NCI-H1417 (cell line): ENCODE measurements at places on chromosomes 1 and 21.

GRCh38 chr1:965526-966134 is 652 bp upstream of the PLEKHN1 start:
- DNase-seq = no peak

GRCh38 chr21:41966872-41967621 is 13.2 kb upstream of the C2CD2 start:
- DNase-seq = no peak

GRCh38 chr1:209544098-209544497 is 39.4 kb upstream of the CAMK1G start:
- no peak for DNase-seq

- DNase-seq = no peak
Measured at GRCh38 chr1:153697191-153698019, 18.9 kb downstream of the NPR1 start.

GRCh38 chr21:33690874-33691273 is 48.6 kb downstream of the ITSN1 start:
- no peak for DNase-seq

- DNase-seq = no peak
Measured at GRCh38 chr1:160740133-160740688, 1.2 kb downstream of the SLAMF7 start.

DNA sequence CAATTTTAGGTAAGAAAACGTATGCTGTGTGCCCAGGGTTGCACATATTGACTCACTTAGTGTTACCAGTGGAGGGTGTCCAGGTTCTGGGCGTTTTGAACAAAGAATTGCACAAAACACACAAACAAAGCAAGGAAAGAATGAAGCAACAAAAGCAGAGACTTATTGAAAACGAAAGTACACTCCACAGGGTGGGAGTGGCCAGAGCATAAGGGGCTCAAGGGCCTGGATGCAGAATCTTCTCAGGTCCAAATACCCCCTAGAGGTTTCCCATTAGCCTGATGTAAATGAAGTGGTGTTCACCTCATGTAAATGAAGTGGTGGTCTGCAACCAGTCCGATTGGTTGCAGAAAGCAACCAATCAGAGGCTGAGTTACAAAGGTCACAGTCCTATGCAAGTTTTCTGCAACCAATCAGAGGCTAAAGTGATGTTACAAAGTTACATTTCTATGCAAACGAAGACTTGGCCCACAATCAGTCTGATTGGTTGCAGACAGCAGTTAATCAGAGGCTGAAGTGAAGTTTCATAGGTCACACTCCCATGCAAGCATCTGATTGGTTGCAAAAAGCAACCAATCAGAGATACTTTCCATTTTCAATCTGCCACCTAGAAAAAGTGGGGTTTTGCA is 228.3 kb downstream of the ST6GALNAC3 start:
- DNase-seq = no peak

- DNase-seq = no peak
Measured at GRCh38 chr1:26350701-26351589, 3.0 kb downstream of the CRYBG2 start.

DNA sequence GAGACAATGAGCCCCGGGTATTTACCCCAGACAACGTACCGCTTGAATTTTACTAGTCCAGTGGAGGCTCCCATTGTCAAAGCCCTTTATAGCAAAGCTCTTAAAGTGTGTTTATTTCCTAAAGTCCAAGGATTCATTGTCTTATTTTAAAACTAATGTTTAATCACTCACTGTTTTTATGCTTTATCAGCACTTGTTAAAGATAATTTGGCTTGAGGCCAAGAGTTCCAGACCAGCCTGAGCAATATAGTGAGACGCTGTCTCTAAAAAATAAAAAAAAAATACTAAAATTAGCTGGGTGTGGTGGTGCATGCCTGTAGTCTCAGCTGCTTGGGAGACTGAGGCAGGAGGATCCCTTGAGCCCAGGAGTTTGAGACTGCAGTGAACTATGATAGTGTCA is 202.8 kb downstream of the RYR2 start:
- no peak for DNase-seq

DNA sequence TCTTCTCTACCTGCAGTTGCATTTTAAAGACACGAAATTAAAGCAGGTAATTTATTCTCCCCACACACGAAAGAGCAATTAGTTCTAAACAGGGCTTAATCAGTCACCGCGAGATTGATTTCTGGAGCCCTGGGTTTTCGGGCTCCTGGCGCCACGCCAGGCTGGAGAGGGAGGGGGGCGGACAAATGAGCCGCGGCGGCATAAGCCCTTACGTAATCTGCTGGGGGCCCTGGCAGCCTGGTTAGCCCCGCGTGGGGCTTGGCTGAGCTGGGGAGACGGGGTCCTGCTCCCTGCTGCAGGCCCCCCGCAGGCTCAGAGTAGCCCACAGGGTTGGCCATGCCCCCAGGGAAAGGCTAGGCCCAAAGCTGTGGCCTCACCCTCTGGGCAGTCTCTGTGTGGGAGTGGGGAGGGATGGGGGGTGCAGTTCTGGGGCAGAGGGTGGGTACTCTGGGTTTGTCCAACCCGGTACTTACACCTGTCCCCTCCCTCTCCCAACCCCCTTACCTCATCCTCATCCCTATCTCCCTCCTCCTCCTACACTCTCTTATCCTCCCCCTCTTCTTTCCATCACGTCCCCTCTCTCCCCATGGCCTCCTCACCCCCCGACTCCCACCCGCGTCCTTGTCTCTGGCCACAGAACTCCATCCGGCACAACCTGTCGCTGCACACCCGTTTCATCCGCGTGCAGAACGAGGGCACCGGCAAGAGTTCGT is 19.9 kb downstream of the FOXO6 start:
- DNase-seq = peak; percentile 97

GRCh38 chr1:107692580-107693345 is 272.2 kb downstream of the VAV3 start:
- DNase-seq = no peak

- peak; percentile 23 for DNase-seq
Measured at GRCh38 chr21:38910390-38911067, 104.8 kb downstream of the ETS2 start.

DNA sequence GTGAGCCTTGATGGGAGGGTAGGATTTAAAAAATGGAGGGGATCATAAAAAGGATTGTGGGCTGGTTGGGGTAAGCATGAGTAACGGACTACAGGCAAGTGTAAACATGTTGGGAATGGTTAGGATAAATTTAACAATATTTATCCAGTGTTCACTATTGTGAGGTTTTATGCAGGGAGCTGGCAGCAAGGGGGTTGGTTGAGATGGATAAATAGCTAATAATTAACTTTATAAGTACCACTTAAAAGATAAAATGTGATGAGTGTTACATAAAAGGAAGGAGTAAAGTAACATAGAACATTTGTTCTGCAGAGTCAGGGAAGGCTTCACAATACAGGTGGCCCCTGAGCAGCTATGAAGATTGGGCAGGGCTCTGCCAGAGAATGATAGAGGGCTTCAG is 109.0 kb downstream of the NGF start:
- peak; percentile 72 for DNase-seq

GRCh38 chr21:31254131-31254530 is 89.9 kb downstream of the TIAM1 start:
- DNase-seq = no peak

- no peak for DNase-seq
Measured at GRCh38 chr1:246283771-246284410, 223.2 kb downstream of the SMYD3 start.

DNA sequence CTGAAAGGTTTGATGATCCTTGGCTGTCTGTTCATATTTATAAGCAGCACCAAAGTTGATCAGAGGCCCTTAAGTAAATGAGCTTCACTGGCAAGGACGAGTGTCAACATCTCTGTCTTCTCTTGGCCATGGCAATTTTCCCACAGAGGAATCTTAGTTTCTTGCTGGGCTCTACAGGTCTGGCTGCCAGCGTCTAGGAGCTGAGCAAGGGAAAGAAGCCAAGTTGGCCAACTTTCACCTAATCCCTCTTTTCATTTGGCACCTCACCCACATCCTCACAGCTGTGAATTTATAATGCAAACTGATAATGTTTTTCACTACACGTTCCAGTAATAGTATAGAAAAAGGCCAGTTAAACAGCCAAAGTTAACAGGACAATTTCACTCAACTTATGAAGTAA is 99.0 kb upstream of the LBR start:
- no peak for DNase-seq

DNA sequence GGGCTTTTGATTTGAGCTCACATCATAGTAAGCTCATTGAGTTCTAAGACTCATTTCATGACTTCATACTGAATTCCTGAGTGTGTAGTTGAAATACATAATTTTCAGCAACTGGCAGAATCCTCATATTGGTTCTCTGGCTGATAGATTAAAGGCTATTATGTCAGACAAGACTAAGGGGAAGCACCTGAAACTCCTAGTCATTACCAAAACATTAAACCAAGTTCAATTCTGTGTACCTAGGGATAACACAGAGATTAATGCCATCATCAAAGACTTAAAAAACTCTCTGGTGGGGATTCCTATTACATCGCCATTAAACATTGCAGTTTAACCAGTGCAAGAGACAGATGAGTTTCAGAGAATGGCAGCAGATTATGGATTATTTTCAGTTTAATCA is 339.1 kb downstream of the PTPRC start:
- DNase-seq = no peak

DNA sequence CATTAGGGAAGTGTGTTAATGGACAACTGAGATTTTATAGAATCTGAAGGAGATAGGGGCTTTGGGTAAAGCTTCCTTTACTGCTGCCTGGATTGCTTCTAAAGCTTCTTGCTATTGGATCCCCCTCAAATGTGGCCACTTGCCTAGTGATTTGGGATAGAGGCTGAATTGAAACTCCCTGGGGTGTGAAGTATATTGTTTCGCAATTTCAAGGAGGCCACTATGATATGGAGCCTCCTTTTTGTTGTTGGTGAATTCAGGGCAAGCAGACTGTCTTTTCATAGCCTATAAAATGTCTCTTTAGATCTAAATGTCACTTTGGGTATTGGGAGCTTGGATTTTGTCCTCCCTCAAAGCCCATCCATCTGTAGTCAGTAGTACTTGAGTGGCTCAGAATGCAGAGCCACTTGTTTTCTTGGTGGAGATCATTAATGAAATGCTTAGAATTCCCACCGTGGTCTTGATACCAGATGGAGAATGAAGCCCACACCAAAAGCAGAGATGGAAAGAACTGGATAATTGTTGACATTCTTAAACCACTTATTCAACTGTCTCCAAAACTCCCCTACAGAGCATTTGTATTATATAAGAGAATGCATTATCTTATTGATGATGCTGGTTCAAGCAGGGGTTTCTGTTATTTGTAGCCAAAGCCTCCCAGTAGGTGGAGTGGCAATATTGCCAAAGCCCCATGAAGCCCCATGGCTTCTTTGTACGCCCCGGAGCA is 144.3 kb upstream of the KCNE2 start:
- no peak for DNase-seq

GRCh38 chr1:194362327-194362726 is 1175.9 kb upstream of the B3GALT2 start:
- no peak for DNase-seq

- DNase-seq = no peak
Measured at GRCh38 chr1:111142356-111142975, 2.4 kb downstream of the CEPT1 start.

DNA sequence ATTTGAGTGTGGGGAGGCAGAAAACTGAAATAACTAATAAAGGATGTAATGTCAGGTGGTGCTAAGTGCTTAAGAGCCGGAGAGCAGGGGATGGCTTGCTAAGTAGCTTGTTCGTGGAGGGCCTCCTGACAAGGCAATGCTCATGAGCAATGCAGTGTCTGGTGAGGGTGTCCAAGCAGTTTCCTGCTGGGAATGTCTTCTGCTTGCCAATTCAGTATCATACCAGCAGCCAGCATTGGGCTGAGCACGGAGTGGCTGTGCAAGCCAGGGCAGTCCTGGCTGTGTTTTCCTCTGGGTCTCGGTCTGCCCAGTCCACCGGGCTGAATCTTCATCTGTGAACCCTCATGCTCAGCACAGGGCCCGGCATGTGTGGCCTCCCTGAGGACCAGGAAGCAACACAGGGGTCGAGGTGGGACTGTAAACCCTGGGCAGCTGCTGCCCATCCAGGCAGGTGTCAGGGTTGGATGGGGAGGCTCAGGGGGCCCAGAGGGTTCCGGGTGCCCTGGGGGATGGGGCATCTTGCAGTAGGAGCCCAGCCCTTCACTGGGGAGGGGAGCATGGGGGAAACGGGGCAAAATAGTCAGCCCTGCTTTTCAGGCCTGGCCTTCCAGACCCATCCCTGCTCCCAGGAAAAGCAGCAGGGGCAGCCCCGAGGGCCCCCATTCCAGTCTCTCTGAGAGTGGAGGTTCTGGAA is 27.5 kb downstream of the EDN2 start:
- no peak for DNase-seq

DNA sequence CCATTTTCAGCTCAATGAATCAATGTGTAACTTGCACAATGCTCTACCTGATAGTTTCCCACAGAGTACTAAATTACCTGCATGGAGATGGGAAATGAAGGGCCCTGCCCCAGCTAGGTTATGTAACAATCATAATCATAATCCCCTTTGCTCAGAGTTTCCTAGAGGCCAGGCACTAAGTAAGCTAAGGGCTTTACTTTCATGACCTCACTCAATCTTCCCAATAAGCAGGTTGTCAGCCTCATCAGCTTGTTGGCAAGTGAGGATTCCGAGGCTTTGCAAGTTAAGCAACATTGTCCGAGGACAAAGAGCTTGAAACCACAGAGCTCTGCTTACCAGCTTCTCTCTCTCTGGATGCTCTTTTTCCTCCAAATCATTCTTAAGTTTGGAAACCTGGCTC is 64.1 kb upstream of the NTPCR start:
- DNase-seq = no peak

DNA sequence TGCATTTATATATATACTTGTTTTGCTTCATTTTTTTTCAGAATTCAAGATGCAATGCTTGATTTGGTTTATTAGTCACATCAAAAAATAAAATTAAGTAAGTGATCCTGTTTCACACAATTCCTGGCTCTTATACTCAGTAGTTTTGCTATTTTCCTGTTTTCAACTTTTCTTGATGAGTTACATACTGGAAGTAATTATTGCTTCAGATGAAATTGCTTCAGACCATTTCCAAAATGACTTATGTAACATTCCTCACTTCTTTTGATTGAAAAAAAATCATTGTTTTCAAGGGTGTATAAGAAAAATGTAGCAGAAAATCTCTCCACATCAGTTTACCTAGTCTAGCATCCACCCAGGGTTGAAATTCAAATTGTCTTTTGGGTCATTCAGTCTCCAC is 65.0 kb downstream of the RGS2 start:
- no peak for DNase-seq

DNA sequence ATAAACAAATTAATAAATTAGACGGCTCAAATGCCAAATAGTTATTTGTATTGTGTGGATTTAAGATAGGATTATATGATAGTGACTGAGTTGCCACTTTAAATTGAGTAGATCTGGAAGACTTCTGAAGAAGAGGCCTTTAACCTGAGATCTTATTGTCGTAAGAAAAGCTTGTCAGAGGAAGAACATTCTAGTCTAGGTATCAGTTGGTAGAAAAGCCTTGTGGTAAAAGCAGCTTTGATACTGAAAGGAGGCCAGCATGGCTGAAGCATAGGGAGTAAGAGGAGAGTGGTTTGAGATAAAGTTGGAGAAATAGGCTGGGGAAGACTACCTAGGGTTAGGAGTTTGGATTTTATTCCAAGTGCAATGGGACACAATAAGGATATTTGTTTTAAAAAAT is 29.1 kb downstream of the SLC30A7 start:
- DNase-seq = no peak

GRCh38 chr1:46262508-46262907 is 14.9 kb downstream of the RAD54L start:
- no peak for DNase-seq
